ENCODE measurements at places on chromosomes 1 and 21.
A peak's percentile ranks its signal among the peaks of the same experiment; 100 is the strongest.

- DNase-seq: no peak
Observed at GRCh38 chr21:16912075-16912474, 600.8 kb upstream of the CXADR start.

DNA sequence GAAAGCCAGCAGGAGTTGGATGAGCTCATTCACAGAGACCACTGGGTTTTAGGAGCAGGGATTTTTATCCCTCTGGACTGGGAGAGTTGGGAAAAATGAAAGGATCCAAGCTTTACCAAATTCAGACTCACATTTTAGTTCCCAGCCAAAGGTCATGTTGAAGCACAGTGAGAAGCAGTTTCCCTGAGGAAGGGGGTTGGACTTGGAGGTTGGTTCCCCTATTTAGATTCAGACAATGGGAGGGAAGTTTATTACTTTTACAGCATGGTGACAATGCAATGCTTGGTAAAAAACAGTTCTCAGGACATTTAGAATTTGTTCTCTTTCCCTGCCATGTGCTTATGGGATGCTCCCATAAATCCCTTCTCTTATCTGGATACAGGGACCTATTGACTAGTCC, 57.3 kb upstream of the ZNF648 start:
- no peak for DNase-seq

GRCh38 chr1:59328353-59328752, 31.5 kb downstream of the FGGY start:
- no peak for DNase-seq

GRCh38 chr1:159005676-159006075, 4.0 kb upstream of the IFI16 start:
- no peak for DNase-seq

- no peak for DNase-seq
Observed at GRCh38 chr1:171468120-171468750, 17.1 kb upstream of the PRRC2C start.

GRCh38 chr21:35616090-35616489, 444.2 kb downstream of the SETD4 start:
- no peak for DNase-seq

DNA sequence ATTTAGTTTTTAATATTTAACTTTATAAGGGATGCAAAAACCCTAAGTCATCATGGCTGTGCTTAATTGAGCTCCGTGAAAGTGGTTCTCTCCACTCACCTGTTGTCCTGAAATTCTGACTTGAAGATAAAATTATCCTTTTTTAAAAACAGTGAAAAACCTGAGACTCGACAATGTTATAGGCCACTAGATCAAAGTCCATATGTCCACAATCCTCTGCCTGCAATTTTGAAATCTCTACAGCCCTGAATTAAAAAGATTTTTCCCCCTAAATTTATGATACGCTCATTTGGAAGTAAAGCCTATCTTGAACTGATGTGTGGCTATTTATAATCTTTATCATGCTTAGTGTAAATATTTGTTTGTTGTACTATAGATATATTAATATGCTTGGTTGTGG, 18.7 kb downstream of the OSBPL9 start:
- DNase-seq: no peak

GRCh38 chr1:89523572-89524368, 859 bp upstream of the LRRC8B start:
- peak; percentile 17 for DNase-seq

DNA sequence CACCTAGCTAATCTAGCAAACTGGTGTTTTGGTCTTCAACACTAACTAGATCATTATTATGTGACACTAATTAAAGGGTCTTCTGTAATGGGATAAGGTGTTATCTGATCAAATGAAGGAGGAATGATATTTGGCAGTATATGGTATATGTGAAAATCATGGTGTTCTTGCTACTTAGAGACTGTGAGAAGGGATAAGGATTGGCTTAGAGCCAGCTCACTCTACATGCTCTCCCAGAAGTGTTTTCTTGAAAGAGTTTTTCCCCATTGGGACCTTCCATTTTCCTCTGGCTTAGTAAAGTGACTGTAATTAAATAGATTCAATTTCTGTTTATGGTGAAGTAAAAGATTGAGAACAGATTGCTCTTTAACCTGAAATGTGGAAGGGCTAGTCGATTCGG, 71.2 kb upstream of the RGL1 start:
- DNase-seq: no peak

DNA sequence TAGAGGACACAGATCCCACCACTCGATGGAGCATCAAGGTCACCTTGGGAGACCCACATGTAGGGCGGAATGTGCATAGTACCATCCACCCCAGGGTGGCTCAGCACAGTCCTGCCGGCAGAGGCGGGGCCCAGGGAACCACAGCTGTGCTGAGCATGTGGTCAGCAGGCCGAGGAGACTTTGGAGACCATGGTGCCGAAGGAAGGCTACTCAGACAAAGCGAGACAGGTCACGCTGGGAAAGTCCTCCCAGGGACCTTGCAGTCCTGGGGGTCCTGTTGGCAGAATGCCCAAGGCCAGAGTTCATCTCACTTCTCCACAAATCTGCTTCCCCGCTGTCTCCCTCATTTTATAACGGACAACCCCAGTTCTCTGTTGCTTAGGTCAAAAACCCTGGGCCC, 22.5 kb downstream of the WNT3A start:
- no peak for DNase-seq

DNA sequence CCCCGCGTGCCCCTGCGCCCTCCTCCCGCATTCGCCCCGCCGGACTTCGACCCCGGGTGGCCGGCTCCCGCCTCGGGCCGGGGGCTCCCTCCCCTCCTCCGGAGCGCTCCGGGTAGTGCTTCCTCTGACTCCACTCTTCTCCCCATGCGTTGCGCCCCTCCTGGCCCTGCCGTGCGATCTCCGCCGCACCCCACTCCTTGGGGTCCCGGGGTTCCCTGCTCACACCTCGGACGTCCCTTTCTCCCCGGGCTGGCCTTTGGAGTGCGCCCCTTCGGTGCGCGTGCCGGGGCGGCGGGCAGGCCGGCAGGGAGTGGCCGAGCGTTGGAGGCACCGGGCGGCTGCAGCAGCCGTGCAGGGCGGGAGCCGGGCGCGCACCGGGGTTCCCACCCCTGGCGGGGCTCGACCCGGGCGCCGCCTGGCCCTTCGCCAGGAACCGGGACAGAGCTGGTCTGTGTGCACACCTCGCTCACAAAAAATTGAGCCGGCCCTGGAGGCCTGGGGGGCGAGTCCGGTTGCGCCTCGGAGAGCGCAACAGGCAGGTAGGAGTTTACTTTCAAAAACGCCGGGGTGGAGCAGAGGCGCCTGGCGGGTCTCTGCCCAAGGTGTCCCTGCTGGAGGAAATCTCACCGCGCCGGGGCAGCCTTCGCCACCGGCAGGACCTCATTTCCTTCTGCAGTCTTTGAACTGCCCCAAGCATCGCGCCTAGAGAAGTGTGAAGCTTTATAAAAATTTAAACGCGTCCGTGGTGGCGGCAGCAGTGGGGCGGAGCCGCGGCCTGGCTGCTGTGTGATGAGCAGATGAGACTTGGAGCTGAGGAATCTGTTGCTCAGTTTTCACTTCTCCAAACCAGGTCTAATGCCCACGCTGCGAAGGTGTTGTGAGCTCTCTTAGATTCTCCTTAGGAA, 650 bp downstream of the VANGL1 start:
- DNase-seq: peak; percentile 44

GRCh38 chr1:241115784-241116183, 241.2 kb downstream of the RGS7 start:
- no peak for DNase-seq

DNA sequence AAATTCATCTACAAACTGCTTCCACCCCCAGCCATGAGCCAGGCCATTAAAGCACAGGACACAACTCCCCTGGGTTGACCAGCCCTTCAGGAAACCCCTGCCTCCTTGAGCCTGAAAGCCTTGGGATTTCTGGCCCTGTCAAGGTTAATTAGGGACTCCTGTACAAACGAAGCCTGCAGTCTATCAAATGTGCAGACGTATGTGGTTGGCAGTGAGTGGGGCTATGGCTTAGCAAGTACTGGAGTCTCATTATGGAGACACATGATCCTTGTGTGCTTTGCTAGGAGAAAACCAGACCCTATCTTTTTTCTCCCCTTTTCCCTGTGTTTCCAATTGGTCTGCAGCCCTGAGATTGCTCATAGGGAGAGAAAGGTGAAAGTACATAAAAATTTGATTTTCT, 588.3 kb upstream of the USP24 start:
- no peak for DNase-seq

GRCh38 chr1:228176024-228176395, 10.4 kb downstream of the IBA57 start:
- no peak for DNase-seq

GRCh38 chr1:156244126-156244525, 2.1 kb downstream of the BGLAP start:
- DNase-seq: no peak

- no peak for DNase-seq
Observed at GRCh38 chr21:33650929-33651509, 8.7 kb downstream of the ITSN1 start.

DNA sequence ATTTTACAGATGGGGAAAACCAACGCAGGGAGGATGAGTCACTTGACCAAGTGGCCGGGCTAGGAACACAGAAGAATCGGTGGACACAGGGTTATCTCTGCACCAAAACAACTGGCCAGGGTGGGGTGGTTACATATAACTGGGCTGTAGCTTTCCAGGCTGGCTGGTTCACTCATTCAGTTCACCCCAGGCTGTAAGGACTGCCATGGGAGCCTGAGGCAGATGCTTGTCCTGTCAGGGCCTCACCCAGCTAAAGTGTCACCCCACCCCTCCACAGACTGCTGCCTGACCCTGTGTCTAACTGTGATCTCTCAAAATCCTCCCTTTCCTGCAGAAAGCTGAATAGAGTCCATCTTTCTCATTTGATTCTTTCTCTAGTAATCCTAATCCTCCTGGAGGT, 387.3 kb downstream of the RYR2 start:
- DNase-seq: no peak

- DNase-seq: peak; percentile 85
Observed at GRCh38 chr1:181551249-181551648, 67.9 kb downstream of the CACNA1E start.

DNA sequence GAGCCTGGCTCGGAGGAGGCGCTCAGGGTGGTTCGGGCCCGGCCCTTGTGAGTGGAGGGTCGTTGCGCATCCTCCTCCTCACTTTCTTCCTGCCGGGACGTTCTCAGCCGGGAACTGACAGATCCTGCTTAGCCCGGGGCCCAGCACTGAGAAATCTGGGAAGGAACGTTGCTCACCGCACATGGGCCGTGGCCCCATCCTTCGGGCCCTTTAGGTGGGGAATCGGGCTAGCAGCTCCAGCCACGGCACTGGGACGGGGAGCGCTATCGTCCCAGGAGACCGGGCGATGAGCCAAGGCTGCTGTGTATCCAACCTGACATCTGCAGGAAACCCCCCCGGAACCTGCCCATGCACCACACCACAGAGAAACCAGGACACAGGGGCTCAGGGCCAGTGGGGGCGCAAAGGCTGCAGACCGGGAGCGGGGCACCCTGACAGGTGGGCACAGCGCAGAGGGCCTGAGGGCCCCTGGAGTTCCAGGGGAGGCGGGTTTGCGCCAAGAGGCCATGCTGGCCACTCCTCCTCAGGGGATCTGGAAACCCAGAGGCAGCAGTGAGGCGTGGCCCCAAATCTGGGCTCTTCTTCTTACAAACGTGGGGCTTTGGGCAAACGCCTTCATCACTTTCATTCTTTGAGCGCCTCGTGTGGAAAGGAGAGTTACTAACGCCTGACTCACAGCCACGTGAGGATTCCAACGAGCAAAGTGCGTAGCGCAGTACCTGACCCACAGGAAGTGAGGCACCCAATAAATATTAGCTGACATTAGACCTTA, at the start of gene SH2D5:
TSS of gene SH2D5 (minus strand) at position 116 of the 772 bp plus-strand sequence. CDS start 4,659 bp downstream, outside the sequence.
- DNase-seq: peak; percentile 79

GRCh38 chr1:17875882-17876280, 120.7 kb downstream of the ACTL8 start:
- no peak for DNase-seq

- DNase-seq: no peak
Observed at GRCh38 chr1:8854240-8854639, 24.2 kb downstream of the ENO1 start.

DNA sequence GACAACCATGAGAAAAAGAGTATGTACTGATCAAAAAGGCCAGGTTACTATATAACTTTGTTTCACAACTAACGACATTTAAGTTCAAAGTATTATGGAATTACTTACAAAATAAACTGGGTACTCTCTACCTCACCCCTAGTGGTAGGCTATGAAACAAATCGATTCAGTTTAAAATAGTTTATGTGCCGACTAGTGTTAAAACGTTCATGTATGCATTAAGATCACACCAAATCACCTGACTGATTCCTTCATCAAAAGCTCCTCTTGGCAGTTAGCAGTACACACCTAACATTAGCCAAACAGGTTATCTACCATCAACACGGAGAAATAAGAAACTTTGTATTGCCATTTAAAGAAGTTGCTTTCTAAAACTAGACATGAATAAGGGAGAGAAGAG, 137.1 kb downstream of the AKT3 start:
- no peak for DNase-seq

- no peak for DNase-seq
Observed at GRCh38 chr1:211355873-211356272, 29.2 kb downstream of the TRAF5 start.

Measured in head of caudate nucleus (tissue), 42 donors.